ENCODE measurements at places on chromosomes 7 and 10.

DNA sequence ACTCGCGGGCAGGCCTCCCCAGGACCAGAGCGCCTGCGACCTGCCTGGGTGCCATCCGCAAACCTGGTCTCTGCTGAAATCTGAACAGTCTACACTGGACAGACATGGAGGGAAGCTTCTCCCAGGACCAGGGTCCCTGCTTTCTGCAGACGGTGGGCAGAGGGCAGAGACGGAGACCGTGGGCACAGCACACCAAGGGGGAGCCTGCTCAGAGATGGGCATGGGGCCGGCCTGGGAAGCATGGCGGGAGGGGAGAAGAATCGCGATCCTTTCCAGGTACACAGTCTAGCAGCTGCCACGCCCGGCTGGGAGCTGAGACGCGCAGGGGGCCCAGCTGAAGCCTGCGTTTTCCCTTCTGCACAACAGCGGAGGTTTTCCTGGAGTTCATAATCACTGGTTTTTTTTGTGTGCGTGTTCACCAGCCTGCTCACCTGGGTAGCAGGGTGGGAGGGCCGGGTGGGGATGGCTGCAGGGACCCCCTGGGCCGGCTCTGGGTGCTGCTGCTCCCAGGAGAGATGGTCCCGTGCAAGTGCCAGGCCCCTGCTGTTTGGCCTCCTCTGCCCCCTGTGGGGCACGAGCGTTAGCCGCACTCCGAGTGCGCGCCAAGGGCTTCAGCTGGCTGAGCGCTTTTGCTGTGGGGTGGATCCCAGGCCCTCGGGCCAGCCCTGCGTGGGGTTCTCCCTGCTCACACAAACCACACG, 448.8 kb downstream of the DNAJB6 start:
- DNase-seq, result peak; percentile 24

DNA sequence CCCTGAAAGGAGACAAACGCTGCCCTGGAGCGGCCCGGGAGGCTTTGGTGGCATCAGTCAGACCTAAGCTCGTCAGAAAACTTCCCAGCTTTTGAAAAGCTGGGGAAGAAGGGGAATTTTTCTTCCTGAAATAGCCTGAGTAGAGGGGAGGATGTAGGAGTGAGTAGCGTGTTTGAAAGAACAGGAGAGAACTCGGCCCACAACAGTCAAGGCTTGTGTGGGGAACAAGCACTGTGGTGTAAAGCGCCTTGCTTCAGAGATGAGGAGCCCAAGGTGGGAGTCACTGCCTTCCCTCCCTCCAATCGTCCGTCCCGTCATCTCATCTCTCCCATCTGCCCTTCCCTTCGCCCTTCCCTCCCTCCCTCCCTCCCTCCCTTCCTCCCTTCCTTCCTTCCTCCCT, 273.3 kb downstream of the CAMK1D start:
- no peak for DNase-seq

DNA sequence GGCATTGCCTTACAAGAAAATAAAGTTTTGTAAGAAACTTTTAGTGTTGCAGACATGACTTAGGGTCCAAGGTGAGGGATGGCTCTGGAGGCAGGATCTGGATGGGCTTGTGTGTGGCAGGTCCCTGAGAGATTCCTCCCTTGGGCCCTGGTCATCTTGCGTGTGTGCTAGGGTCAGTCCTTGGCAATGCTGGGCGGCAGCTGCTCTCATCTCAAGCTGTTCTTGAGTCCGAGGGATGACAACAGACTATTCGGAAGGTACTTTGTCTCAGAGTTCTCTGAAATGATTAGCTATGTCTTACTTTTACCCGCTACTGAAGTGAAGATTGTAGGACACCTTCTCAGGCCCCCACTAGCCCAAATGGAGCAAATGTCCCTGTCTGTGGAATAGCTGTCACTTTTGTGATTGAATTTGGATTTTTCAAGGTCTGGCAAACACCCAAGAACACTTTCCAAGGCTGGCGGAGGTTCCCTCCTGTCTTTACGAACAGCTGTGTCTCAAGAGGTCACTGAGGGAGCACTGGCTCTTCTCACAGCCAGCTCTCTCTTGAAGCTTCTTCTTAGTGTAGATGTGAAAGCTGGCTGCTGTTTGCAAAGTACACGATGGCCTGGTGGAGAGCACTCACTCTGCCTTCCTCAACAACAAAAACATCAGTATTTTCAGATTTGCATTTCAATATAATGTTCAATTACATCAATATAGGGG, 253.6 kb downstream of the STK31 start:
- peak; percentile 38 for DNase-seq

DNA sequence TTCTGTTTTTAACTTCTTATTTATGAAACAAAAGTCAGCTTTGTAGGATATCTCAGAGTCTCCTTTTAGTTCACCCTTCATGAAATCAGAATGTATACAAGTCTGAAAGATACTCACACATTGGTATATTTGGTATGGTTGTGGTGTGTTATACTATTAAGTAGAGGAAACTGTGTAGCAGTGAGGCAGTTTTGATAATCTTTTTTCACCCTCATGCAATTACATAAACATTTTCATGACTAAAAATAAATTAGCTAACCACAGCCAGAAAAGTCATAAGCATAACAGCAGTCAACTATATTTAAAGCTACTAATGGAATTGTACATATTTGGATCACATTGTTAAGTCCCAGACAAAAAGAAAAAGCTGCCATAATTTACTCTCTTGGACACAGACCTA, 62.1 kb downstream of the FAM185A start:
- DNase-seq, result no peak

- DNase-seq, result no peak
Measured at GRCh38 chr7:28530175-28530802, 118.0 kb downstream of the CREB5 start.

DNA sequence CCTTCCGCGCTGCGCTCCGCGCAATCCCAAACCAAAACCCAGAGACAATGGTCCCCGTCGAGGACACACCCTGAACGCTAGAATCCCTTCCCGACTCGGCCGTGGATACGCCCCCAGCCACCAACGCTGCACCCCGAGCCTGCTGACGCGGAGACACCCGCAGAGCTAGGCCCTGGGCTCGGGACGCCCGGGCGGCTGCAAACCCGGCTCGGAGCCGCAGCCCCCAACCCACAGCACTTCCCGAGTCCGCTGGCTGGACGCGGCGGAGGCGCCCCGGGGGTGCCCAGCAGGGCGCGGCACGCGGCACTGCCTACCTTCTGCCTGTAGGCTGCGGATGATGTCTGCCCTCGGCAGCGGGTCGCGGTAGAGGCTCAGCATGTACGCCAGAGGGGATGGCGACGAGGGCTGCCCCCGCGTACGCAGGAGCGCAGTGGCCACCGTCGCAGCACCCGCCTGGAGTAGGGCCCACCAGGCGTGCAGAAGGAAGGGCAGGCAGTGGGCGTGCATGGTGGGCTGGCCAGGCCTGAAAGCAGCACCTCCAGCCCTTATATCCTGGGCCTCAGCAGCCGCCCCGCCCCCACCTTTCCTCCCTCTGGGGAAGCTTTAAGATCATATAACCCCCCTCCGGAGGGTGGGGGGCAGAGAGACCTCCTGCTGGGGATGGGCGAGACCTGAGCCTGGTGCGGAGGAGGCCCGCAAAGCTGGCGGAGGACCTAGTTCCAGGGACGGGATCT, at the start of gene NODAL:
TSS of gene NODAL (minus strand) at position 521 of the 734 bp plus-strand sequence. CDS start at position 507, 14 bp downstream.
- DNase-seq, result no peak

DNA sequence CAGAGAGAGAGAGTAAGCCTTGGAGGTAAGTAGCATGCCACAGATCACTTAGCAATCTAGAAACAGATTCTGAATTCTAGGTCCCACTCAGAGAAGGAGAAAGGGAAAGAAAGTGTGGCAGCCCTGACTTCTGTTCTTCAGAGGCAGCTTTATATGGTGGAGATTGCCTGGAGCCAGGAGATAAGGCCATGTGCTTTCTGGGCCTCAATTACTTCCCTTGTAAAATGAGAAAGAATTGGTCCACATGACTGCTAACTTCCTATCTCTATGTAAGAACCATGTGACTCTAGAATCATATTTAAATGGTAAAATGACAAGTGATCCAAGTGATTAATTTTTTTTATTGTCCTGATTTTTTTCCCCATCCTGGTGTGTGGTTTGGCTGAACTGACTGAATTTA, 64.1 kb downstream of the HHEX start:
- no peak for DNase-seq

- no peak for DNase-seq
Measured at GRCh38 chr7:133828906-133829305, 298.2 kb upstream of the LRGUK start.

DNA sequence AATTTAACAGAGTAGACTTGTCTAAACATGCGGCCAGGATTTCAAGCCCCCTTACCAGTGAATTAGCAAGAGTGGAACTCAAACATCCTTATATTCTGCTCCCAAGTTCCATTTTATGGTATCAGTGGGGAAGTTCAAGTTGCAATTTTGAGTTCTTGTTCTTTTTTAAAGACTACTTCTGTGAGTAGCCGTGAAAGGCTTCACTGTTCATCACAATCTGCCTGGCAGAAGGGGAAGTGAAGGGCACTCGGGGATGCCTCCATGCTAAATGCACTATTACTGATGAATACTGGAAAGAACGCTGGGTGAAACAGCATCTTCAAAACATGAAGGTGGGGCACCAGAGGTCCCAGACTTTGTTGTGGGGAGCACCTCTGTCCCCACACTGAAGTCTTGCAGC, 22.4 kb upstream of the FGL2 start:
- DNase-seq, result no peak

- no peak for DNase-seq
Measured at GRCh38 chr7:123637203-123637602, 18.5 kb upstream of the LMOD2 start.

GRCh38 chr7:148983200-148984146, 44.8 kb downstream of the PDIA4 start:
- DNase-seq, result peak; percentile 86

DNA sequence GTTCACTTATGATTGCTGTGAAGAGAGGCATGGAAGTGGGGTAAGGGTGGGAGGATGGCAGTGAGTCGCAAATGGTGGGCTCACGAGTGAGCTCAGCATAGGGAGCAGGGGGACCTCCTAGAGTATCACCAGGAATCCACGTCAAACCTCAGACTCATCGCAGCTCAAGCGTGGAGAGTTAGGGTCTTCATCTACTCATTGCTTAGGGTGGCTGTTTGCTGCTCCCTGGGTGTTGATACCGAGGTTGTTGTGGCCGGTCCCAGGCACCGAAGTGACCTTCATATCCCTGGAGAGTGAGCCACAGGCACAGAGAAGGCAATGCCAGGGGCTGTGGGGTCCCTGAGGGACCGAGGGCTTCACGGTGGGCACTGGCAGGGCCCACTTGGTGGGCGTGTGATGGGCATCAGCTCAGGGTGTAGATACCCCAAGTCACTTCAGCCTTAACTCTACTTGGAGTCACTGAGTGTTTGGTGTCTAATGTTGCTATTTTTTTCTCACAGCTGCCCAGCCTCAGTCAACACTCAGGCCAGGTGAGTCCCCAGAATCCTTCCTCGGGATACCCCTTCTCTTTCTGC, 16.8 kb downstream of the DMBT1 start:
- DNase-seq, result no peak

GRCh38 chr10:27611744-27612550, 107.8 kb downstream of the RAB18 start:
- DNase-seq, result no peak

DNA sequence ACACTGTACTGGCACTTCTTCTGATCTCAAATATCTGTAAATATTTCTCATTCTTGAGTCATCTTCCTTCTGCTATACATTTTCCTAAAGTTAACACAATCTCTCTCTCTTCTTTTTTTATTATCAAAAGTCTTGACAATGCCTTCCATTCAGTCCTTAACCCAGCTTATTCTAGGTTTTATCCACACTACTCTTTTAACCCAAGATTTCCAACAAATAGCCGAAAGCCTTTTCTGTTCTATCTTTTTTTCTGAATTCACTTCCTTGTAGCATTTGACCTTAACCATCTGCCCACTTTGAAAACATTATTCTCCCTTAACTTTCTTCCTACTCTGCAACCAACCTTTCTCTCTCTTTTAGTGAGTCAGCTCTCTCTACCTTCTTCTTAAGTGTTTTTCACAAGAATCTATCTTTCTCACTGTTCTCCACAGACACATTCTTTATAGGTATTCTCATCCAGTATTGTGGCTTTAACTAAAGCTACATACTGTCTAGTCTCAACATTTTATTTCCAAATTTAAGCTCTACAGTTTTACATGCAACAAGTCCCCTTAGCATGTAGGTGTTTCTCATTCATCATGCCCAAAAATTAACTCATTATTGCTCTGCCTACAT, 915.6 kb downstream of the KCNMA1 start:
- no peak for DNase-seq

GRCh38 chr7:139505563-139505962, 17.9 kb upstream of the CLEC2L start:
- DNase-seq, result peak; percentile 38

GRCh38 chr10:129877773-129878371, 86.2 kb downstream of the EBF3 start:
- peak; percentile 36 for DNase-seq

DNA sequence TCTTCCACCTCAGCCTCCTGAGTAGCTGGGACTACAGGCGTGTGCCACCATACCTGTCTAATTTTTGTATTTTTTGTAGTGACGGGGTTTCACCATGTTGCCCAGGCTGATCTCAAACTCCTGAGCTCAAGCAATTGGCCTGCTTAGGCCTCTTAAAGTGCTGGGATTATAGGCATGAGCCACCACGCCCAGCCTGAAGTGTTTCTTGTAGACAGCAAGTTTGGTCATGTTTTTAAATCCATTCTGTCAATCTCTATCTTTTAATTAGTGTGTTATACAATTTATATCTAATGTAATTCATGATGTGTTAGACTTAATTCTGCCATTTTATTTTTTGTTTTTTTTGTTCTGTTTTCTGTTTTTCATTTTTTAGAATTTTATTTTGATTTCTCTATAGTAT, 17.2 kb upstream of the MXI1 start:
- DNase-seq, result no peak

- no peak for DNase-seq
Measured at GRCh38 chr7:47779341-47779771, 168.9 kb downstream of the PKD1L1 start.

DNA sequence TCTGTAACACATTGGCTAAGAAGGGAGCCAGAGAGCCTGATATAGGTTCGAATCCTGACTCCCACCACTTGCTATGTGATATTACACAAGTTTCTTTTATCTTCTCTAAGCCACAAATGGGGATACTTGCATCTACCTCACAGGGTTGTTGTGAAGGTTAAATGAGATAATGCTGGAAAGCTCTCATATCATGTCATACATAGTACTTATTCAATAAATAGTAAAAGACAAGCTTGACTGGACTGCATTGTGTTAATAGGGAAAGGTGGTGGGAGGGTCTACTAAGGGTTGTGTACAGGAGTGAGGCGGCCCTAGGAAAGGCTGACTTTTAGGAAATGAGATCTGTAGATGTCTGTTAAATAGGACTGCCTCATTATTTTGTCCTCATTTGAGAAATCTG, 35.8 kb upstream of the DNMBP start:
- no peak for DNase-seq

GRCh38 chr7:18861514-18862118, 255.8 kb downstream of the TWIST1 start:
- no peak for DNase-seq

Measured in RPMI8226 (cell line).